ENCODE measurements at places on chromosomes 5 and 9.

GRCh38 chr9:130298662-130299279 lies 33.2 kb downstream of the HMCN2 start:
- peak; percentile 45 for DNase-seq

DNA sequence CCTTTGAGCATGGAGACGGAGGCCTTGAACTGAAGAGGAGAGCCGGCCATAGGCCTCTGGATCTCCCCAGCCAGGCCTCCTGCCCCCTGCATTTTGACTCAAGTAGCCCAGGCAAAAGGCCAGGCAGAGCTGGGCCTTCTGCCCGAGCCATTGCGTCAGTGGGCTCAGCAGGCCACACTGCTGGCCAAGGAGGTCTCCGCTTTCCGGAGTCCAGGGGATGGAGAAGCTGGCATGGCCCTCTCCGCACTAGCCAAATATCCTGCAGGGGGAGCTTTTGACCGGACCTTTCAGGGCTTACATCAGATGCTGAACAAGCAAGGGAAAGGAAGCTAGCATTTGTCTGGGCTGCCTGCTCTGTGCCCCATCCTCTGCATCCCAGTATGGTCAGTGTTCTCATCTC lies 386.8 kb downstream of the TRIM36 start:
- no peak for DNase-seq

DNA sequence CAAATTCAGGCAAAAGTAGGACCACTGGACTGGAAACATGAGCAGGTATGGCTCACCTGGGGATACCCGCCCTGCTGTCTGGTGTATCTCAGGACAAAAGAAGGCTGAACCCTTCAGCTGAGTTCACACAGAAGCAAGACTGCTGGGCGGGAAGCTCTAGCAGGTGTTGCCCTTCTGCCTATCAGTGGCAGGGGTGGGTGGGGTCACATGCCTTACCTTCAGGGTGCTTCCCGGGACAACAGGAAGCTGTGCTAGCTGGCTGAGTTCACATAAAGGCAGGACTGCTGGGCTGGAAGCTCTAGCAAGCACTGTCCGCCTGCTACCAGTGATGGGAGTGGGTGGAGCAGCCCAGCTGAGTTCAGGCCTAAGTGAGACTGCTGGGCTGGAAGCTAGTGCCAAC lies 498.8 kb upstream of the ZNF608 start:
- DNase-seq = peak; percentile 16

DNA sequence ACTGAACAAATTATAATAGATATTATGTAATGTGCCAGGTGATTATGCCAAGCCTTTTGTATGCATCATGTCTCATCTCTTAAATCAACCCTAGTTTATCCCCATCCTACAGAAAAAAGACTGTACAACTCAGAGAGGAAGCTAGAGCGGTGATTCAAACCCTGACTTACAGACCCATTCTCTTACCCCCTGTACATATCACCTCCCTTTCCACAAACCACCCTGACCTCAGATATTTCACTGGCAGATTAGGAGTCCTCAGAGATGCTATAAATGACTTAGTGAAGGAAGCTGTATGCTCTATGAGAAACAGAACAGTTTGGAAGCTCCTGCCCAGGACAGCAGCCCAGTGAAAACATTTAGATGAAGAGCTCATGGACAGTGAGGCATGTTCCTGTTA lies 79.1 kb upstream of the RARS1 start:
- no peak for DNase-seq

DNA sequence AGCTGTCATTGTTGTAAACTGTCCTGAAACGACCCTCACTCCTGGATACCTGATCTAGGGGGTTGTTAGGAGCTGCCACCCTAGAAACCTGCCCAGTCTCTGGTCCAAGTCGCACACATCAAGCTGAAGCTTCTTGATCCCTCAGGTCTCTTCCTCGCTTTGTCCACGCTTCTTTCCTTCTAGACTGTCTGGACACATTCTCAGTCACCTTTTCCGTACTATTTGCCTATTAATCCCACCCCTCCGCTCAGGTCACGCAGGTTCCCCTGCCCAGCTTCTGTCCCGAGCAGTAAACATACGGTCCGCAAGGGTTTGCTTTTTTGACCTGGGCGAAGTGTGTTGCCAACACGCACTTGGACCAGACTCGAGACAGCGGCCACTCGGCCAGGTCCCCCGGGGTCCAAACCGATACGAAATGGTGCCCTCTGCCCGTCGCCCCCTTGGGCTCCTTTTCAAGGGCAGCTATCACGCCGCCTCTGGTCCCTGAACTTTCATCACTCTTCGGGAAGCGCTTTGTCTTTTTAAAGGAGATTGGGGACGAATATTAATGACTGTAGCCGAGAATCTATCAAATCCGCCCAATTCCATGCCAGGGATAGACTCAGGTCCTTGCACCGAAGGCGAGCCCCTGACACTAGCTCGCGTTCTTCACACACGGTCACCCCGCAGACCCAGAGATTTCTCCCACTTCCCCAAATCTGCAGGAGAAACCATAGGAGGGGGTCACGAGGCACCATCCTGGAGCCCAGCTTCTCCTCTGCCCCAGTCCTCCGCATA lies 814 bp downstream of the PLCXD3 start:
- DNase-seq = no peak

DNA sequence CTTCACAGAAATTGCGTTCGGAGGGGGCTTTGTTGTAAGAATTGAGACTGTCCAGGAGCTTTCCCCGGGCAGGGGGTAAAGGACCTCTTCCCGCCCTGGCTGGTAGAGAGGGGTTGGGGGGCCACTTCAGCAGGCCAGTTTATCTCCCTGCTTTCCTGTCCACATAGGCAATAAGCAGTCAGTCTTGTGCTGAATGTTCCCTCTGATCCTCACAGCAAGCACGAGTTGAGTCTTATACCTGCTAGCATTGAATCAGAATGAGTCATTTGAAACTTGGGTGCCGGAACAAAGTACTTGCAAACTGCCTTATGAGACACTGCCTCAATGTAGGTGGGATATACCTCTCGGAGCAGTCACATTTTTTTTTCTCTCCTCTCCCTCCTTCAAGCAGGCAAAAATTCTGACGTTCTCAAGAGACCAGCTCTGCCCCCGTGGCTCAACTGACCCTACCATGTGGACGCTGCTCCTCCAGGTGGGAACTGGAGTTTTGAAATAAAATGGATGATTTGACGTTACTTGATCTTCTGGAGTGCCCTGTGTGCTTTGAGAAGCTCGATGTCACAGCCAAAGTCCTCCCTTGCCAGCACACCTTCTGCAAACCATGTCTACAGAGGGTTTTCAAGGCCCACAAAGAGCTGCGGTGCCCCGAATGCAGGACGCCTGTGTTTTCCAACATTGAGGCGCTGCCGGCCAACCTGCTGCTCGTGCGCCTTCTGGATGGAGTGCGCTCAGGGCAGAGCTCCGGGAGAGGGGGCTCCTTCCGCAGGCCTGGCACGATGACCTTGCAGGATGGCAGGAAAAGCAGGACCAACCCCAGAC lies 1.3 kb downstream of the SH3RF2 start:
- DNase-seq = no peak

GRCh38 chr5:105752801-105753200 lies 1917.9 kb downstream of the EFNA5 start:
- DNase-seq = no peak

DNA sequence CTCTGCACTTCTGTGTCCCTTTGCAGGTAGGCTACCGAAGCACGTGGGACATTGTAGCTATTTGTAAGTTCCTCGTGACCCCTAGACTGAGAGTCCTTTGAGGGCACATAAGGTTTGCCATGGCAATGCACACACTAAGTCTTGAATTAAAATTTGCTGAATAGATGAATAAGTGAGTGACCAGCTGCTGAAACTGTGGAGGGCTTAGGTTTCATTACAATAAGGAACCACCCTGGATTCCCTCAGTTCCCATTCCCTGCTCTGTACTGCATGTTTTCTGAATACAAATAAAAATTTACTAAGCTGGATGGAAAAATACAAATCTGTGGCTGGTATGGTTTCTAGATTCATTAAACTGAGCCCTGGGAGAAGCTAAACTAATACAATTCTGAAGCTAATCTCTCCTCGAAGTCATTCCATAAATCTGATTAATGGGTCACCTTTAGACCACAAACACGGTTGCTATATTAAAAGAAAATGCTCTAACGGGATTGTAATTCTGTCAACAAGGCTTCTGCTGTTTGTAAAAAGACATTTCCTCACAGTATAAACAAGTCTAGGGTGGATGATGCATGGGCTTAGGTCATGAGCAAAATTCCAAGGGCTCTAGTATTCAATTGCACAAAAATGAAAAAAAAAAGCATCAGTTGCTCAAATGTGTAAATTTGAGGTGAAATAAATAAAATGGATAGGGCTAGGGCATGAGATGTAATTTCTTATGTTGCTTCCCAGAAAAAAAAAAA lies 172.3 kb downstream of the ATP10B start:
- DNase-seq = no peak

- DNase-seq = no peak
Measured at GRCh38 chr5:94445726-94446125, 172.7 kb downstream of the KIAA0825 start.

DNA sequence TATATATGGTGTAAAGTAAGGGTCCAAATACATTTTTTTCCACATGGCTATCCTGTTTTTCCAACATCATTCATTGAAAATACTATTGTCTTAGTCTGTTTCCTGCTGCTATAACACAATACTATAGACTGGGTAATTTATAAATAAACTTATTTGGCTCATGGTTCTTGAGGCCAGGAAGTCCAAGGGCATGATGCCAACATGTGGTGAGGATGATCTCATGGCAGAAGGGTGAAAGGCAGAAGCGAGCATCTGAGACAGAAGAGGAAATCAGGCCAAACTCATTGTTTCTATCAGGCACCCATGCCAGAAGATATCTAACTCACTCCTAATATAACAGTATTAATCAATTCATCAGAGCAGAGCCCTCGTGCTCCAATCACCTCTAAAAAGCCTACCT lies 42.6 kb downstream of the ANKRD55 start:
- DNase-seq = no peak

DNA sequence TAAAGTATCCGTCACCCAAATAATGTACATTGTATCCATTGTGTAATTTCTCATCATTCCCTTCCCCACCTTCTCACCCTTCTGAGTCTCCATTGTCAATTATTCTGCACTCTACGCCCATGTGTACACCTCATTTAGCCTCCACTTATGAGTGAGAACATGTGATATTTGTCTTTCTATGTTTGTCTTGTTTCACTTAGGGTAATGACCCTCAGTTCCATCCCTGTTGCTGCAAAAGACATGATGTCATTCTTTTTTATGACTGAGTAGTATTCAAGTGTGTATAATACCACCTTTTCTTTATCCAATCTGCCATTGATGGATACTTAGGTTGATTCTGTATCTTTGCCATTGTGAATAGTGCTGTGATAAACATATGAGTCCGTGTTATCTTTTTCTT lies 4.9 kb upstream of the SPATA31C2 start:
- no peak for DNase-seq

DNA sequence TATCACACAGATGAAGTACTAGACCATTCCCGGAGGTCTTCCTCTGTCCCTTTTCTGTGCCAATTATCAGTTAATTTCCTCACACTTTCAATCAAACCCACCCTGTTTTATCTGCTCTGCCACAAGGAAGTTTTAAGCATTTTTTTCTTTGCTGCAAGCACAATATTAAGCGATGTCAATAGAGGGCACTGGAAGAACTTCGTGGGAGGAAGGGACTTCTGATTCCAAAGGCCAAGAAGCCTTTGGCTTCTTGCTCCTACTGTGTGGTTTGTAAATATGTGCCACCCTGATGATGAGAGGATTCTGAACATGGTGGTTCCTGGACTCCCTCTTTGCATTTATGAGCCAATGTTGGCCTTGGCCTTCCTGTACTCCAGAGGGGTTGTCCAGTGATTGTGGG lies 1712.5 kb upstream of the C9orf72 start:
- DNase-seq = no peak

GRCh38 chr9:134364391-134365114 lies 38.3 kb downstream of the RXRA start:
- DNase-seq = no peak

GRCh38 chr5:149778303-149779123 lies 48.4 kb downstream of the PPARGC1B start:
- no peak for DNase-seq

DNA sequence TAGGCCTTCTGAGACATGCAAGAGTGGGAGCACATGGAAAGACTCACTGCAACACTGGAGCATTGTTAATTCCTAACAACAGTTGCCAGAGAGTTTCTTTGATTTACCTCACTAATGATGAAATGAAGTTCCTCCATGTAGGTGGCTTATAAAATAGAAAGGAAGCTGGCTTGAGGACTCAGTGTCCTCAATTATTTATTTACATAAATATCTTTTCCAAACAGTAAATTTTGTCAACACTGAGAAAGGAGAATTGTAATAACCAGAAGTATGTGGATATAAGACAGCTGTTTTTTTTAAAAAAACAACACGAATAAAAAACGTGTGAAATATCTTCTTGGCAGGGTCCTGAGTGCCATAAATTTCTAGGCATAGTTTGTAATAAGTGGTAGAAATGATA lies 9.1 kb upstream of the SLC27A6 start:
- no peak for DNase-seq
